ENCODE measurements at places on chromosomes 7 and 10.

GRCh38 chr7:88224601-88225275, 4.9 kb upstream of the SRI start:
- no peak for DNase-seq

GRCh38 chr7:151435103-151435916, 4.6 kb downstream of the CRYGN start:
- no peak for DNase-seq

GRCh38 chr7:101625031-101625791, 3.9 kb downstream of the MYL10 start:
- DNase-seq = no peak

DNA sequence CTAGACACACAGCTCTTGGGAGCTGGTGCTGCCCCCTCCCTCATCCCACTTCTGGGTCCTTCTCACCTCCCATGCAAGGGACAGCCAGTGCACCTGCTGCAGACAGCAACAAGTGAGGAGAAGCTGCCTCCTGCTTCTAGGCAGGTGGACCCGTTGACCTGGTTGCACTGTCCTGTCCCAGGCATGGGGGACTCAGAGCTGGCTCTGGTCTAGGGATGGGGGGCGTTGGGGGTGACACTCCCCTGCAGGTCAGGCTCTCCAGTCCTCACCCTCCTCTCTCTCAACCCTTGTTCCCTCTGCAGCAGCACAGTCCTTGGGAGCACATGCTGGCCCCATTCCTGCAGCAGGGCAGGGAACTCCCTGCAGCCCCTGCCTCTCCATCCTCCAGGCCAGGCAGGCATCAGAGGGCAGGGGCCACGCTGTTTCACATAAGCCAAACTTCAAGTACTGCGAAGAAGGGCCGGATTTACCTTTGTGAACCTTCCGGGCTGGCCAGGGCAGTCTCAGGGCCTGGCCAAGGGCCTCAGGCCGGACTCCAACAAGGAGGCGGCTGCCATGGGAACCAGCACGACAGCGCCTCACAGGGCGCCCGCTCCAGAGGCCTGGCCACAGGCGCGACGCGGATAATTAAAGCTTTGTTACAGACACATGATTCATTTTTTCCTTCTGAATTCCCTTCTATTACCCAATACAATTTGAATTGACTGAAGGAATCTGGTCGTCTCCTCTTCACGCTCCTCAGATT, 48.5 kb downstream of the RASGEF1A start:
- DNase-seq = no peak

DNA sequence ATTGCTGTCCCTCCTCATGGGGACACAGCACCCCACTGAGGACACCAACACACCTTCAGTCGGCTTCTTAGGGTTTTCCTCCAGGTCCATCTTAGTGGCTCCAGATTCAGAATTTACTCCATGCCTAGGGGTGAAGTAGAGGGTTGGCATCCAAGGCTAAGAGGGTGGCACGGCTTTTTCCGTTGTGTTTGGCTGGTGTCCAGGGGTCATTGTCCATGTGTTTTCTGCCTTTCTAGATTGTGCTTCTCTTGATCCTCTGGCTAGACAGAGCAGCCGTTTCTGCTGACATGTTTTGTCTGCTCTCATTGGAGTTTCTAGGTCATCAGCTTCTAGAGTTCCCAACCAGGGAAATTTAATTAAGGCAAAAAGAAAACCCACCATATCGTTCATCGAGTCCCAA, 291.6 kb upstream of the CELF2 start:
- no peak for DNase-seq
